ENCODE measurements at places on chromosomes 11 and 22. TPM values are rescaled to one million over a fixed set of nuclear protein-coding genes. Genes with fewer than 3 reads are reported as not detected.

TUB gene
- 0.10 TPM for total RNA-seq

- DNase-seq = no peak
Observed at GRCh38 chr11:44506375-44507016, 59.0 kb upstream of the CD82 start.

GRCh38 chr11:34266090-34266912 lies 91.5 kb downstream of the ABTB2 start:
- DNase-seq = no peak

PKDREJ gene
- total RNA-seq = not detected

DNA sequence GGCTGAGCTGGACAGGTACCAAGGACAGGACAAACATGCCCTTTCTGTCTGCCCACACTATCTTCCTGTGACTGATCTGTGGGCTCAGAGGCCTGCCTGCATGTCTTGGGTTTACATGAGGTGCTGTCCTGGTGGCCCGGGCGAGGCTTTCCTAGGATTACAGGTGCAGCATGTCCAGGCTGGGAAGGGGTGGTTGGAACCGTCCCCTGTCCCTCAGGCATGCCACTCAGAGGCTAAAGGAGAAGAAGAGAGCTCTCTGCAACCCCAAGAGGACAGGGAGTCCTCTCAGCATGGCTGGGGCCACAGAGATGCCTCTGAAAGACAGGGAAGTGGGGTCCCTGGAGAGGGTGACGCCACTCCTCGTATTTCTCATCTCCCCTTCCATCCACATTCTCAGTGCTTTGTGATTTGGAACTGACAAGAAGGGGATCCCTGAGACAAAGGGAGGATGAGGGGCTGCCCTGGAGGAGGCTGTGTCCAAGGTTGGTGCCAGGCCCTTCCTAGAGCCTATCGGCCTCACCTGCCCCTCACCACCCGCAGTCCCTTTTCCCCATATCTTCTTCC lies 64.6 kb upstream of the LMO1 start:
- DNase-seq = no peak

FANCF gene
- total RNA-seq = 12.6 TPM

TRIM21 gene
- 26.5 TPM for total RNA-seq

GRCh38 chr11:93028960-93029522 lies 59.6 kb downstream of the MTNR1B start:
- DNase-seq = no peak

DNA sequence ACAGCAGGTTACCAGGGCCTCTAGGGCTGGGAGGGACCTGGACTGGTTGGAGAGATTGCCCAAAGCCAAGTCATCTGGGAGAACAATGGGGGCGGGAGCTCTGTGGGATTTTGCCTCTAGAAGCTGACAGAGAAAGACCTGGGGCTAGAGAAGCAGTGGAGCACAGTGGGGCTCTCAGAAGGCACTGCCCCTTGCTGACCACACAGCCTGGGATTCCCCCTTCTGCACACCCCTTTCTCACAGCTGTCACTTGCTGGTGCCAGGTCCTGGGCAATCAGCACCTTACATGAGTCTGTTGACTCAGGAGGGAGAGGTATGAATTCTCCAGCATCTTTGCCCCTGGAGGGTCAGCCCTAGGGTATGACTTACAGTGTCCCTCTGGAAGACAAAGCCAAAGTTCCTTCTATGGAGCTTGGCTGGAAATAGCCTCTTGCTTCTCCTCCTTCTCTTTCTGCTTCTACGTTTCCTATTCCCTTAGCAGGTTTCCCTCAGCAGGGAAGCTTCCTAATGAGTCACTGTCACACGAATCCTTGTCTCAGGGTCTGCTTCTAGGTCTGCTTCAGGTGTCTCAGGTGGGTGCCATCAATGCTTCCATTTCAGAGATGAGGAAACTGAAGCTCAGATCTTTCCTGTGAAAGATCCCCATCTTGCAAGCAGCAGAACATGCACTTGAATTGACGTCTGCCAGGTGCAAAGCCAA lies 27.0 kb downstream of the GDPD5 start:
- DNase-seq = no peak

GRCh38 chr11:3786781-3787428 lies 10.4 kb downstream of the NUP98 start:
- DNase-seq = no peak

FDXACB1 gene
- total RNA-seq = 2.8 TPM

CDC42BPG gene
- 1.1 TPM for total RNA-seq

GRCh38 chr11:125202362-125202880 lies 37.9 kb downstream of the PKNOX2 start:
- no peak for DNase-seq

LRRN4CL gene
- 0.12 TPM for total RNA-seq

TEX12 gene
- total RNA-seq = not detected

Data from activated T-cell treated with anti-CD3 and anti-CD28 coated beads, Interleukin-2, amount 50 U/mL, for 72 hours (primary cell).